ENCODE measurements at places on chromosomes 6 and 20.

DNA sequence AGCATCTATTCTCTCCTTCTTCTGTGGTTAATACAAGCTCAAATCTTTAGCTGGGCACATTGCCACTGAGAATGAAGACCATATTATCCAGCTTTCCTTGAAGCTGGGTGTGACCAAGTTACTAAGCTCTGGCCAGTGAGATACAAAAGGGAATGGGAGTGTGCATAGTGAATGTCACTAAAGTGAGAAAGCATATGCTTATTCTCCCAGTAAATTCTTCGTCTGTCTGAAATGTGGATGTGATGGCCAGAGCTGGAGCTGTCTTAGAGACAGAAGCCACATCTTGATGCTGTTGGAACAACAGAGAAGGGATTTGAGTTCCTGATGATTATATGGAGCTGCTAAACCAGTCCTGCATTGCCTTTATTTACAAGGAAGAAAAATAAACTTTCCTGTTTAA, 60.1 kb downstream of the SESN1 start:
- no peak for DNase-seq

DNA sequence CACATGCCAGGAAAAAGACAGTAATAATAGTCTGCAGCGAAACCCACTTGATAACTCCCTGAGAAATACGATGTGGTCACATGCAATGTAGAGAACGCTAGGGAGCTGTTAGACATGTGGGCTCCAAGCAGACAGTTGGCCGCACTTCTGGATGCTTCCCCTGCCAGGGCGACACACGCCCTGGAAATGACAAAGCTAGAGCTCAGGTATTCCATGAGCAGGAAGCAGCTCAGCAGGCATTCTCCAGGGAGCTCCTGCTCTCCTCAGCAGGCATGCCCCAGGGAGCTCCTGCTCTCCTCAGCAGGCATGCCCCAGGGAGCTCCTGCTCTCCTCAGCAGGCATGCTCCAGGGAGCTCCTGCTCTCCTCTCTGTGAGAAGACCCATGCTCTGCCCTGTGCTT, 52.4 kb upstream of the NXT1 start:
- DNase-seq, result no peak

GRCh38 chr6:140966676-140967075, 1166.0 kb upstream of the GJE1 start:
- DNase-seq, result no peak

- no peak for DNase-seq
These were observed 69.7 kb upstream of the LY86 start for GRCh38 chr6:6518631-6519427.
